ENCODE measurements at places on chromosomes 7 and 10.
A peak's percentile ranks its signal among the peaks of the same experiment; 100 is the strongest.

GRCh38 chr7:31186202-31186601 lies 134.1 kb downstream of the ADCYAP1R1 start:
- no peak for DNase-seq

DNA sequence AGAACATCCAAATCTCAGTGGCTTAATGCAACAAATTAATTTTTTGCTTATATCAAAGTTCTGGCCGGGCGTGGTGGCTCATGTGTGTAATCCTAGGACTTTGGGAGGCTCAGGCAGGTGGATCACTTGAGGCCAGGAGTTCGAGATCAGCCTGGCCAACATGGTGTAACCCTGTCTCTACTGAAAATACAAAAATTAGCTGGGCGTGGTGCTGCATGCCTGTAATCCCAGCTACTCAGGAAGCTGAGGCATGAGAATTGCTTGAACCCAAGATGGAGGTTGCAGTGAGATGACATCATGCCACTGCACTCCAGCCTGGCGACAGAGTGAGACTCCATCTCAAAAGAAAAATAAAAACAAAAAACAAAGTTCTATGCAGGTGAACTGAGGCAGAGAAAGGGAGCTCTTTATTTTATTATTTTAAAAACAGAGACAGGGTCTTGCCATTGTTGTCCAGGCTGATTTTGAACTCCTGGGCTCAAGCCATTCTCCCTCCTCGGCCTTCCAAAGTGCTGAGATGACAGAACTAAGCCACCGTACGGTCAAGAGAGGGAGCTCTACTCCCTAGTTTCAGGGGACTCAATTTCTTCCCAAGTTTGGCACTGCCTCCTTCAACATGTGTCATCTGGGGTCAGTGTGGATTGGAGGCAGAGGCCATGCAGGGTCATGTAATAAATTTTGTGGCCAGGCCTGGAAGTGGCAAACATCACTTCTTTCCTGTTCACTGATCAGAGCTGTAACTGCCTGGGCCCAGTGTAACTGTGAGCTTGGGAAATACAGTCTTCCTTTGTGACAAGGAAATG lies 2.4 kb downstream of the ADCK2 start:
- DNase-seq = peak; percentile 83

GRCh38 chr10:85235258-85235657 lies 906.9 kb downstream of the CCSER2 start:
- DNase-seq = no peak

DNA sequence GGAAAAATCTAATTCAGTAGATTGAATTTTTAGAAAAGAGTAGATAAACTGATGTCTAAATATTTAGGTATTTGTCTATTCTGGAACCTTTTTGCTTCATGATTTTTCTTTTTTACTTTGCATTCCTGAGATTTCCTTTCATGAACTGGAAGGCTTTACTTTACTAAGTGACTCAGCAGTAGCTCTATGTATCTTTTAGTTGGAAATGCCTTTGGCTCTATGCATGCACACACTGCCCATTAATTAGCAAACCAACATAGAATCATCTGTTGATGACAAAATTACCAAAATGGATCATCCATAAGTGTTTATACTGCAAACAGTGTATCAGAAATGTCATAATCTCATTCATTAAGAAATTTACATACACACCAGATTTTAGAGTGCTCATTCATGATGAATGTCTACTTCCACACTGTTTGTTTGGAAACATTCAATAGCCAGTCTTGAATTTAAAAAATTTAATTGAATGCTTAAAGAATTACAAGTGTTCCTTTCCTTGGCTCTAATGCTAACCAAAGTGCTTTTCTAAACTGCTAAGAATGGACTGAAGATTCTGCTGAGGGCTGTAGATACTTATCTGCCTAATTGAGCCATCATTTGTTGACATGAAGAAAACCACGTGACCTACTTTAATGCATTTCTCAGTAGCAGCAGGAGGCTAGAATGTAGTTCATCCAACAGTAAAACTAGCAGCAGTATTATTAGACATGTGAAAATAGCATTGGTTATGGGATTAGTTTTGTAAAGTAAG lies 282.0 kb downstream of the ADK start:
- DNase-seq = no peak

DNA sequence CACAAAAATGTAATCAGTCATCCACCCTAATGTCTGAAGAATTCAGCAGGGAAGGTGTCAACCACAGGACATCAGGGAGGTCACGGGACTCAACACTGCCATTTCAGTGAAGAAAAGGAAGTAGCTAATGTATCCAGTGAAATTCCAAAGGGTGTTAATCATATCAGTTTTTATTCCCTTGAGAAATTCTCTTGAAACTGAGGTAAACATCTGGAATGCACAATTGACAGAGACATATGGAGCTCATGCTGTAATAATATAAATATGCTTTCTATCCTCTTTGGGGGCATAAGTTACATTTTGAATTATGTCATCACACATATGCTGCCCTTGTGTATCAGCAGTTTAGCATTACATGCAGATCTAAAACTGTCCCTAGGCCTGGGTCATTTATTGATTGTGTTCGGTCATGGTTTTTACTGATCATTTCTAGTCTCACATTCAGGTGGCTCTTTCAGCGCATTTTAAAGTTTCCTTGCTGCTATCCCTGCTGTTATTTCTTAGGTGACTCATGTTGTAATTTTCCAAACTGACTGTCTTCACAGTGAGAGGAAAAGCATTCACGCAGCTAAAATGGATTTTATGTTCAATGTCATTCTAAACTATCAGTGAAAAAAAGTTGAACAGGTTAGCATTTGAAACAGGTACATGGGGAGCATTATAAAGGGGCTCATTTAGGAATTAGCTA lies 273.9 kb downstream of the TSPAN12 start:
- DNase-seq = no peak

GRCh38 chr10:78211561-78212051 lies 177.9 kb downstream of the RPS24 start:
- peak; percentile 60 for DNase-seq

GRCh38 chr7:142508251-142508650 lies 241.0 kb upstream of the PRSS1 start:
- DNase-seq = no peak

GRCh38 chr7:82506702-82507101 lies 63.1 kb upstream of the CACNA2D1 start:
- no peak for DNase-seq

GRCh38 chr7:122719010-122719578 lies 16.4 kb upstream of the RNF148 start:
- no peak for DNase-seq

DNA sequence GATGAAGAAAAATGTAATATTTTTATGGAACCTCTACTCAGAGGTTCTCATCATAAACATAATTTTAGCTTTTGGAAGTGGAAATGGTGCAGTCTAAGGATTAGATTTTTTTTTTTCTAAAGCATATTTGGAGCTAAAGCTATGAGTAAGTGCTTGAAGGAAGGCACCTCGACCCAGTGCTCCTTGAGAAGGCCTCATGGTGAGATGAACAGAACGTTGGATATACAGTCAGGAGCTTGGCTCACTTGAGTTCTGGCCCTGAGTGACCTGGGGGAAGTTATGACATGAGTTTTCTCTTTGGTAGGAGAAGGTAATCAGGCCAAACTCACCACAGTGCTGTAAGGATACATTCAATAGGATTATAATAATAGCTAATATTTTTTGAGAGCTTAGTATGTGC lies 163.3 kb downstream of the JCAD start:
- DNase-seq = no peak

DNA sequence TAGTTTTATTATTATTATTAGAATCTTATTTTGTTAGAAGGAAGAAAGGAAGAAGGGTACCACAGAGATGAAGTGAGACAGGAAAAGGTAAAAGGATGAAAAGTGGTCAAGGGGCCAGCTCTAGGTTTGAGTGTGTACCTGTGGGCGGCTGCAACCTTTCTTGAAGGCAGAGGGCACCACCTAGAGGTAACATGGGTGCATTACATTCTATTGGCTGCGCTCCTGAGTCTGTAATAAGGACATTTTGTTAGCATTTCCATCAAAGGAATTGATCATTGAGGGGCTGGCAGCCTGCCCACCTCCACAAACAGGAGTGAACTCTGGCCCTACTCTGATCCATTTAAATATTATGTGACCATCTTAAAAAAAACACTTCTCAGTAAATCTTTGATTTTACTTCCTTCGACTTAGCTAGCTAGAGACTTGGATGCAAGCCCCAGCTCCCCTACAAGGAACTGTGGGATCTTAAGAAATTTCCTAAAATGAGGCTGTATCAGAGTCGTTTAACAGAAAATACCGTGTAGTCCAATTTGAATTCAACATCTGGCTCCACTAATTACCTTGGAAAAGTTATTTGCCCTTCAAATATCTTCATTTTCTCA lies 610.4 kb downstream of the IPMK start:
- peak; percentile 40 for DNase-seq

GRCh38 chr10:11245981-11246590 lies 228.4 kb downstream of the CELF2 start:
- no peak for DNase-seq

DNA sequence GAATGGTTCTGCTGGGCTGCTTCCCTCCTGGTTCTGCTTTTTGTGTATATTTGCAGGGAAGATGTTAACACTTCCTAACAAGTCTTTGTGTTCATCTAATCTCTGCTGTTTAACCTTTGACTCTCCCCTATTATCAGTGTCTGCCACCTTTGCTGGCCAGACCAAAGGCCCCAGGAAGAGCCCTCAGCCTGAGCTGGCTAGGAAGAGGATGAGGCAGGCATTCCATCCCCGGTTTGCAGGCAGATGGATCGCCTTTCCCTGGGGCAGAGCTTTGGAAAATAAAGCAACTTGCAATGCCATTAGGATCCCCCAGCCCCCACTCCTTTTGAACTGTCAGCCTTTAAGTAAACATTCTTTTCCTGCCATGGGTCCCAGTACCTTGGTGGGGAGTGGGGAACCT lies 19.0 kb downstream of the DPCD start:
- DNase-seq = no peak

DNA sequence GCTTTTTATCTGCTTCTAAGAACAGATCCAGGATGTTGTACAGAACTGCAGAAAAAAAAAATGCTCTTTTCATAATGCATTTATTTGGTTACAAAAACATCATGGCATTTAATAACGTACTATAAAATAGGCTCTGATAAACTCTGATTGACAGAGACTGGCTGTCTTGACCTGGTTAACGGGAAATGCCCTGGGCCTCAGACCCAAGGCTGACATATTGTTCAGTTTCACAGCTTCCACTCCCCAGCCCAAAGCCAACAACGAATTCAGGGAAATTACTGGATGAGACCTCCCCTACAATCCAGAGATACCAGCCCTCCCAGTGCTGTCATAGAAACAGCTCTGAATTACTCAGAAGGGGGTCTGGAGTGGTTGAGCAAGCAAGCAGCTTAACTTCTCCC lies 260.1 kb downstream of the CREB5 start:
- no peak for DNase-seq

GRCh38 chr7:32034052-32034451 lies 36.2 kb downstream of the PDE1C start:
- DNase-seq = no peak

GRCh38 chr7:36044101-36044892 lies 108.8 kb upstream of the EEPD1 start:
- no peak for DNase-seq

DNA sequence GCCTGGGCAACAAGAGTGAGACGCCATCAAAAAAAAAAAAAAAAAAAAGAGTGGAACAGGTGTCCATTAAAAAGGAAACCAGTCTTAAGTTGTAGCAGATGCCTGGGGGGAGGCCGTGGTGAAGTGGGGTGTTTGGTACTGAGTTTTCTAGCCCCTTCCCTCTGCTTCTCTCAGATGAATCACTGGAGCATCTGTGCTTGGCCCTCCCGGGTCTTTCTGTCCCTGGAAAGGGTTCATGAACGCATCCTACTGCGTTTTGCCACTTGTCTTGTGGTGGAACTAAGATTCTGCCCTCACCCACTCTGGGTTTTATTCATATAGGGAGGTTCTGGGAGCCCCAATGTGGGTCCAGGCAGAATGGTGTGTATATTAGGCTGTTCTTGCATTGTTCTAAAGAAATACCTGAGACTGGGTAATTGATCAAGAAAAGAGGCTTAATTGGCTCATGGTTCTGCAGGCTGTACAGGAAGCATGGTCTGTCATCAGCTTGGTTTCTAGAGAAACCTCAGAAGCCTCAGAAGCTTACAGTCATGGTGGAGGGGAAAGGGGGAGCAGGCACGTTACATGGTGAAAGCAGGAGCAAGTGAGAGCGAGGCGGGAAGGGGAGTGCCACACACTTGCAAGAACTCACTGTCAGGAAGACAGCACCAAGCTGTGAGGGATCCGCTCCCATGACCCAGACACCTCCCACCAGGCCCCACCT lies 63.5 kb downstream of the CAMK1D start:
- DNase-seq = no peak

DNA sequence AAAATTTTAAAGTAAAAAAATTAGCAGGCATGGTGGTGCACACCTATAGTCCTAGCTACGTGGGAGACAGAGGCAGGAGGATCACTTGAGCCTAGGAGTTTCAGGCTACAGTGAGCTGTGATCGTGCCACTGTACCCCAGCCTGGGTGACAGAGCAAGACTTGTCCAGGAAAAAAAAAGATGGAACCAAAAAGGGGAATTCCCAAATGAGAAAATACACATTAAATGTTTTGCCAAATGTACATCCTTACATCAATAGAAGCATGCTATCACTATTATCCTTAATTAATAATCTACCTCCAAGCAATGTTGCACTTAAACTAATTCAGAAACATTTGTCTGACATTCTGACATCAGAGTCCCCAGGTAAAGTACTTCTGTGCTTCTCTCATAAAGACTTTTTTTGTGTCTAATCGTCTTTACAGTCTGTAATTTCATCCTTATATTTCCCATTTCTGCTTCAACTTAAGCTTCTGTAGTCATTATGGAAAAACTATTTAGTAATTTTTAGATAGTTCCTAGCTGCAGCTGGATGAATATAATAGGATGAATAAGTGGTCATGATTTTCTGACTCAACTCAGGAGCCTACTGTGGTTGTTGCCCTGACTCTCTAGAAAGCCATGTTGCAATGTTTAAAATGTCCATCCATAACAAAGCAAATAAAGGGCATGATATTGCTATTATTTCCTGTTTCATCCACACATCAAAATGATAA lies 57.7 kb downstream of the MYPN start:
- DNase-seq = no peak

GRCh38 chr10:33612551-33612950 lies 278.1 kb upstream of the NRP1 start:
- peak; percentile 11 for DNase-seq

GRCh38 chr10:124798781-124799180 lies 2.8 kb upstream of the ABRAXAS2 start:
- no peak for DNase-seq
